Mesenteric fat pad (tissue), 1 donor: ENCODE measurements at places on chromosomes 7 and 10. TPM values are rescaled to one million over a fixed set of nuclear protein-coding genes. Genes with fewer than 3 reads are reported as not detected.

SLC26A5 gene
- total RNA-seq: 0.19 TPM

DLX5 gene
- 0.22 TPM for total RNA-seq

TLX1 gene
- total RNA-seq: not detected

CPVL gene
- total RNA-seq: 49.8 TPM

C7orf57 gene
- total RNA-seq: not detected

GNGT1 gene
- total RNA-seq: not detected

STEAP4 gene
- 94.1 TPM for total RNA-seq

HOXA1 gene
- total RNA-seq: 1.3 TPM

SRRM3 gene
- 4.8 TPM for total RNA-seq

GRCh38 chr7:23969443-23969842, 259.4 kb downstream of the STK31 start:
- DNase-seq: no peak

GRCh38 chr10:74827045-74827441, 643 bp downstream of the KAT6B start:
- DNase-seq: peak; percentile 86

DNA sequence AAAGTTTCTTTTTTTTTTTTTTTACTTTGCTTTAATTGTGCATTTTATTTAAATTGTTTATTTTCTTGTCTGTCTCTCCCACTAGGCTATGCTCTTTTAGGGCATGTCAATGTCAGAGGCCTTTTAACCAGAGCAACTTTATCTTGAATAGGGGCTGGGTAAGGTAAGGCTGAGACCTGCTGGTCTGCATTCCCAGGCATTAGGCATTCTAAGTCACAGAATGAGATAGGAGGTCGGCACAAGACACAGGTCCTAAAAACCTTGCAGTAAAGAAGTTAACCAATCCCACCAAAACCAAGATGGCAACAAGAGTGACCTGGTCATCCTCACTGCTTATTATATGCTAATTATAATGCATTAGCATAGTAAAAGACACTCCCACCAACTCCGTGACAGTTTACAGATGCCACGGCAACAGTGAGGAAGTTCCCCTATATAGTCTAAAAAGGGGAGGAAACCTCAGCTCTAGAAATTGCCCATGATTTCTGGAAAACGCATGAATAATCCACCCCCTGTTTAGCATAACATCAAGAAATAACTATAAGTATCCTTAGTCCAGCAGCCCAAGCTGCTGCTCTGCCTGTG, 47.0 kb upstream of the FRMD4A start:
- no peak for DNase-seq

DNA sequence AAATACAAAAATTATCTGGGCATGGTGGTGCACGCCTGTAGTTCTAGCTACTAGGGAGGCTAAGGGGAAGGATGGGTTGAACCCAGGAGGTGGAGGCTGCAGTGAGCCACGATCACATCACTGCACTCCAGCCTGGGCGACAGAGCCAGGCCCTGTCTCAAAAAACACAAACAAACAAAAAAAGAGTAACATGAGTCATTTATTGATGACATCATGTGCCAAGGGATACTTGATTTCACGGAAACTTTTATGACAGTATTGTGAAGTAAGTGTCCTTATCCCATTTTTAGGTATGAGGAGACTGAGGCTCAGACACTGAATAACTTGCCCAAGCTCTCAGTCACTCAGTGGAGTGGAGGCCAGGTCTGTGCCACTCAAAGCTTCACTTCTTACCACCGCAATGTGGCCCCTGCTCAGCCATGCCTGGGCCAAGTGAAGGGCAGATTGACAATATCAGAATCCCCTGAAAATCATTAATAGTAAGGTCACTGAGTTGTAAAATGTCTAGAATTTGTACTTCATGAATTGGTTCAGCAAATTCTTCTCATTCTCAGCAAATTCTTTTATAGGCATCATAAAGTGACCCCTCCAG, 36.5 kb downstream of the EMX2 start:
- peak; percentile 82 for DNase-seq

DNA sequence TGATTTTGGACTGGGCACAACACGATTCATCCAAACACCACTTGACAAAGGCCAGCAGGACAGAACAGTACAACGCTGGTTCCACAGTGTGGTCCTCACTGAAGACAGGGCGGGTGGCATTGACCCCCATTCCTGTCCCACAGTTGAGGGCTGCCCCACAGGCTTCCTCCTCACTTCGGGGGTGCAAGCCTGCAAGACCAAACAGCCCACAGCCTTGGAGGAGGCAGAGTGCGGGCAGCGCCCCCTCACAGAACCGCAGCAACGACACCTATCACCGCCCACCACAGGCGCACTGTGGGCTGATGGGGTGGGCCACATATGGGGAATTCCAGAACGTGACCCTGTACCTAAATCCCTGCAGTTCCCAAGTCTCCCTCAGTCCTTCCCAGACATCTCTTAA, 70.6 kb downstream of the PTPRN2 start:
- no peak for DNase-seq

- no peak for DNase-seq
Measured at GRCh38 chr10:33193701-33194521, 140.6 kb downstream of the NRP1 start.

DNA sequence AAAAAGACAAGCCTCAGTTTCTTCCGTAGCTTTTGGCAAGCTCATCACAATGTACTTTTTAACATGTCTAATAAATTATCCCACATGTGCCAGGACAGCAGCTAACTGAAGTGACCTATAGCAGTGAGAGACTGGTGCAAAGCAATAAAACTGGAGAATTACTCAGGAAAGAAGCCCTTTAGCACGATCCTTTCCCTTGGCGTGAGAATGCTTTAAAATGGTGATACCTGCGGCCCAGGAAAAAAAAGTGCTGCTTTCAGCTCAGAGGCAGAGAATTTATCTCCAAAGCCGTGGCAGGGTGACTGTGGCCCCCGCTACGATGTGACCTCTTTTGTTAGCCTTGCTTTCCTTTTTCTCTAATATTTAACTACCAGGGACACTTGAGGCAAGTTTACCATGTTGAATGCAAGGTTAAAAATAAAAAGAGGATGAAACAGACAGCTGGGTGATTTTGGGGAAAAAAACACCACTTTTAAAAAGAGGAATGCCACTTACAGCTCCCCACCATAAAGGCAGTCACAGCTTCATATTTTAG, 184.0 kb downstream of the FANK1 start:
- DNase-seq: no peak

GRCh38 chr10:119339109-119339508, 131.7 kb downstream of the GRK5 start:
- no peak for DNase-seq

- DNase-seq: no peak
Measured at GRCh38 chr10:106534441-106534840, 630.1 kb downstream of the SORCS1 start.

DNA sequence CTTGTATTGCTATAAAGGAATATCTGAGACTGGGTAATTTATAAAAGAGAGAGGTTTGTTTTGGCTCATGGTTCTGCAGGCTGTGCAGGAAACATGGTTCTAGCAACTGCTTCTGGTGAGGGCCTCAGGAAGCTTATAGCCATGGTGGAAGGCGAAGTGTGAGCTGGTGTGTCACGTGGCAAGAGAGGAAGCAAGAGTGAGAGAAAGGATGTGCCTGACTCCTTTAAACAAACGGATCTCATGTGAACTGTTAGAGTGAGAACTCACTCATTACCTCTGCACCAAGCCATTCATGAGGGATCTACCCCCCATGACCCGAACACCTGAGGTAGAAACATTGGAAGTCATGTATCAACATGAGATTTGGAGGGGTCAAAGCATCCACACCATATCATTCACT, 7.7 kb upstream of the ITPRIP start:
- DNase-seq: no peak

GRCh38 chr7:20229646-20230500, 12.7 kb upstream of the MACC1 start:
- no peak for DNase-seq

GRCh38 chr7:125775317-125775716, 845.7 kb upstream of the POT1 start:
- DNase-seq: no peak

- no peak for DNase-seq
Measured at GRCh38 chr7:119096683-119097082, 872.2 kb downstream of the ANKRD7 start.

DNA sequence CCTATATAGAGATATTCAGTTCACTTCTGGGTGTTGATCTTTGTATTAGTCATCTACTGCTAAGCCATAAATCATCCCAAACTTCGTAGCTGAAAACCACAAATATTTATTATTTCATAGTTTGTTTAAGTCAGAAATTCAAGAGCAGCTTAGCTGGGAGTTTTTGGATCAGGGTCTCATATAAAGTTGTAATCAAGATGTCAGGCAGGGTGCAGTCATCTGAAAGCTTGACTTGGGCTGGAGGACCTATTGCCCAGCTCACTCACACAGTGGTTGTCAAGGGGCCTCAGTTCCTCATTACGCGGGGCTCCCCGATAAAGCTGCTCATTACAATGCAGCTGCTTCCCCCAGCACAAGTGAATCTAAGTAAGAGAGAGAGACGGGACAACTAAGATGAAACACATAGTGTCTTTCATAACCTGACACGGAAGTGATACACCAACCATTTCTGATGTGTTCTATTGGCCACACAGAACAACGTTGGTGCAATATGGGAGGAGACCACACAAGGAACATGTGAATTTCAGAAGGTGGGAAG, 15.7 kb downstream of the PPP1R3C start:
- DNase-seq: no peak

GRCh38 chr10:22135591-22135990, 82.2 kb downstream of the EBLN1 start:
- no peak for DNase-seq

DNA sequence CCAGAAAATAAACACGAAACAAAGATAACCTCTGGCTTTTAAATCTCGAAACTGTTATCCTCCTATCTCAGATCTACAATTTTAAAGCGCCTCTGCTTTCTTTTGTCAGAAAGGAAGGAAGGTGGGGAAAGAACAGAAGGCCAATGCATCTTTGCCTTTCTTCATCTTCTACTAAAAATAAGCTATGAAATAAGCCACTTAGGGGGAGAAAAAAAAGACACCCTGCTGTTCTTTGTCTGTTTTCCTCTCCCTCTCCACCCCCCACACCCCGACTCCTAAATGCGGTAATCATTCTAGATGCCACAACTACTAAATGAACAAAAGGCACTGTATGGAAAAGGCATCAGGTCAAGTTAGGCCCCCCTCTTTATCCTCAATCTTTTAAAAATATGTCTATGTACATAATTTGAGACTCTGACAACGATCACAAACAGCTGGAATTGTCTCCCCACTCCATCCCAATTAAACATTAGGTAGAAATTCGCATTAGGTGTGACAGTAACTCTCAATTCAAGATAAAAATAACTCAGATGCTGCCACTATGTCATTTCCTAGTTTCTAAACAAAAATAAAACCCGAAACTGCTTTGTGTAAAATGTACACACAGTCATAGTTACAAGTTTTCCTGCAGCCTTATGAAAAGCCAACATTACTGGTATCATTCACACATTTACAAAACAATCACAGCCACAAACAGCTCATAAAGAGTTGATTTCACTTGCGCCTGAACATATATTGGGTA, 2.4 kb downstream of the UBE2H start:
- DNase-seq: no peak
